ENCODE measurements at places on chromosomes 3 and 15.

DNA sequence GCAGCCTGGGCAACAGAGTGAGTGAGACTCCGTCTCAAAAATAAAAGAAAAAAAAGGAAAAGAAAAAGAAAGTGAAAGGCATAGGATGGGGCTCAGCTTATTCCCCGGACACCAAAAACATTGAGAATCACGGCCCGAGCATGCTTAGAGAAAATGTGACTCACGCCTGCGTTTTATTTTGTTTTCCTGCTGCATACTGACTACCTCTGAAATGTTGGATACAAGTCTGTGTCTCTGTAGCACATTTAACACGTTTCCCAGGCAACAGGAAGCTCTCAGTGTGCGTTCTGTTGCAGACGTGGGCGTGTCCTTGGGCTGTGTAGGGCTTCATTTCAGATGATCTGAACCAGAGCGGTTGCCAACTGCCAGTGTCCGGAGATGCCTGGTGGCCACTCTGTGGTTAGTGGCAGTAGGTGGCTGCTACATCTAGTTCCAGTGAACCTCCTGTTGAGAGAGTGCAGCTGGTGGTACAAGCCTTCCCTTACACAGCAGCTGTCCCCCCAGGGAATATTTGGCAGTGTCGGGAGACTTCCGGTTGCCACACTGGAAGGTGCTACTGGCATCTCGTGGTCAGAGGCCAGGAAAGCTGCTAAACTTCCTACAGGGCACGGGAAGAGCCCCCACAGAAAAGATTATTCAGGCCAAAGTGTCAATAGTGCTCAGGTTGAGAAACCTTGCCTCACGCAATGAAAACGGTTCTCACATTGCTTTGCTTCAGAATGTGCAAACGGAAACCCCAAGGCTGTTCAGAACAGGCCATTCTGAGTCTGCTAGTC, 3.0 kb downstream of the SLC51A start:
- peak; percentile 38 for DNase-seq

DNA sequence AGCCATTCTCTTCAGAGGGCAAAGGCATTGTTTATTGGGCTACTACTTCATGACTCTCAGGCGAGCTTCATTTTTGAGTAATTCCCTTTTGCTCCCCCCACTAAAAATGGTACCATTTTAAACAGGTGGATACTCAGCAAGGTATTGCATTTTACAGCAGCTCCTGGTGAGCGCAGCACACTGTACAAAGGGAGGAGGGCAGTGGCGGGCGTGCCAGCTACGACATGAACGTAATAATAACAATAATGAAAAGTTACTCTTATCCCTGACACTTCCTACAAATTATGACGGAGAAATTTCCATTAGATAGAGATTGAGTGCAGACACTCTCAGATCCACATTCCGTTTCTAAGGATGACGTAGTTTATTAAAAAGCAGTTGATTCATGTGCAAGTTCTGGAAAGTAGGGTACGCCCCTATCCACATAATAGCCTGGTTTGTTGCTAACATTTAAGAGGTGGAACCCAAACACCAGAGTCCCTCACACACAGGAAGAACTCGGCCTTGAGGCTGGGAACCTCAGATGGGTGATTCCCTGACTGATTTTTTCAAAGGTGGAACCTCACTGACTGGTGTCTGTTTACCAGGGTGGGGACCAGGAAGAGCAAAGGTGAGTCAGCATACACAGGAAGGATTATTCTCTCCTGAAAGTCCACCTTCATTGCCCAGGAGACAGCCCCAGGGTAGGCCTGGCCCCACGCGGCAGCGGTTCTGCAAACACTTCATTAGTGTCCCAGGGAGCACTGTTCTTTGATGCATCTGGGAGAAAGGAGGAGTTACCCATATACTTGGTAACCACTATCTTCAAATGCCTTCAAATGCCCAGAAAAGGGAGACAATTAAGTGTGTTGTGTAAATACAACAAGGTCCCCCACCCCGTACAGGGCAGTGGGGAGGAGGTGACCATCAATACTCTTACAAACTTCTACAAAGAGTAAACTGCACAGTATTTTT, 69.9 kb downstream of the LDHAL6B start:
- DNase-seq, result no peak

DNA sequence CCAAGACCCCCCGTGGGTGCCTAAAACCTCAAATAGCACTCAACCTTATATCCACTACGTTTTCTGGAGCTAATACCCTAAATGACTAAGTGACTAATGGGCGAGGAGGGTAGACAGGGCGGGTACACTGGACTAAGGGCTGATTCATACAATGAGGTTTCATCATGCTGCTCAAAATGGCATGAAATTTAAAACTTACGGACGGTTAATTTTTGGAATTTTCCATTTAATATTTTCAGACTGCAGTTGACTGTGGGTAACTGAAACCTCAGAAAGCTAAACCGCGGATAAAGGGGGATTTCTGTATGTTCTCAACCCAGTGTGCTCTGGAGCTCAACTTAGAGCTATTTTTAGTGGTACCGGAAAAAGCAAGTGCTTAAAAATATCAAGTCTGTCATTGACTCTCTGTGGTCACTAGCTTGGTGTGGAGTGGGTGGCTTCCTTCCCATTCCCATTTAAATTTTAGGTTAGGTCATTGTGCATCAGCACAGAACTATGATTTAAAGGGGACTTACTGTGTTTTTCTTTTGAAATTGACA, 72.9 kb downstream of the LRRC28 start:
- no peak for DNase-seq

DNA sequence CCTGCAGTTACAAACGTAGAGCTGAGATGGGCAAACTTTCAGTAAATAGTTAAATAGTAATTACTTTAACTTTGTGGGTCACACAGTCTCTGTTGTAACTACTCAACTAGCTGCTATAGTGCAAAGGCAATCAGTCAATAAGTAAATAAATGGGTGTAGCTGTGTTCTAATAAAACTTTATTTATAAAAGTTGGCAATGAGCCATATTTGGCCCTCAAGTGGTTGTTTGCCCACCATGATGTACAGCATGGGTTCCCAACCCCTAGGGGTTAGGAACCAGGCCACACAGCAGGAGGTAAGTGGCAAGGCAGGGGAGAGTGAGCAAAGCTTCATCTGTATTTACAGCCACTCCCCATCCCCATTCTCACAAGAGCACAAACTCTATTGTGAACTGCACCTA, 44.9 kb upstream of the CHRM5 start:
- DNase-seq, result no peak

DNA sequence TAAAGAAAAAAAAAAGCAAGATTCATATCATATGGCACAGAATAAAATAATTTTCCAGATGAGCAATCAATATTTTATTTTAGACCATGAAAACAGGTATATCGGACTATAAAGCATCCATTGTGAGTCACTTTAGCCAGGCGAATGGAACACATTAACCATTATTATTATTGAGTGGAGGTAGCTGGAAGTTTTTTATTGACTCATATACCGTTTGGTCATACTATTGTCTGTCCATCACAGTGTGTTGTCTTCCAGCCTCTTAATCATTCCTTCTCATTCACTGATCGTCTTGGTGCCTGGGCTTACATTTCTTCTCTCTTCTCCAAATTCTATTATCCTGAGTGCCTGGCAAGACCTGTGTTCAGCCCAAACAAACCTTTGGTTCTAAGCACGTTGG, 634.8 kb downstream of the MECOM start:
- no peak for DNase-seq

DNA sequence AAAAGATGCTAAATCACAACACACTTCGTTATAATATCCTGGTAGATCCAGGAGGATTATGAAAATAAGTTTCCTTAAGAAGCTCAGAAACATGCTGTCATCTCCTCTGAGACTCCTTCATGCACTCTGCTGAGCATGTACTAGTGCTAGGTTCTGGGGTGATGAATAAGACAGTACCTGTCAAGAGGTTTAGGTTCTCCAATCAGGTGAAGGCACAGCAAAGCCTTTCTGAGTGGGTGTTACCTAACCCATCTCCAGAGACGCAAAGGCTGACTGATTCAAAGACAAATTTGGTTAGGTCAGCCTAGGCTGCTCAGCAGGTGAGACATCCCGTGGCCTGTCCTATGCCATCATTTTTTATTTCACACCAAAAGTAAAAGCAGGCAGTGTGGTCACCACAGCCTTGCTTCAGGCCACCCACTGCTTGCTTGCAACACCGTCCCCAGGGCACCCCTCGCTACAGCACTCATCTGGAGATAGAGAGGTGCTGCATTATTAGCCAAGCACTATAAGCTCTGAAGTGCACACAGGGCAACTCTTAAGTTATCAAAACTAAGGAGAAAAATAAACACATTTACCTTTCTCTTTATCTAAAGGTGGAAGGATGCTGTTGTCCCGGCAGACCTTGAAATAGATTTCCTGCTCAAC, 117.2 kb downstream of the TJP1 start:
- no peak for DNase-seq

- DNase-seq, result no peak
Observed at GRCh38 chr3:109784852-109785631, 447.7 kb upstream of the DPPA4 start.

- no peak for DNase-seq
Observed at GRCh38 chr15:66108483-66109265, 144.9 kb downstream of the MEGF11 start.

DNA sequence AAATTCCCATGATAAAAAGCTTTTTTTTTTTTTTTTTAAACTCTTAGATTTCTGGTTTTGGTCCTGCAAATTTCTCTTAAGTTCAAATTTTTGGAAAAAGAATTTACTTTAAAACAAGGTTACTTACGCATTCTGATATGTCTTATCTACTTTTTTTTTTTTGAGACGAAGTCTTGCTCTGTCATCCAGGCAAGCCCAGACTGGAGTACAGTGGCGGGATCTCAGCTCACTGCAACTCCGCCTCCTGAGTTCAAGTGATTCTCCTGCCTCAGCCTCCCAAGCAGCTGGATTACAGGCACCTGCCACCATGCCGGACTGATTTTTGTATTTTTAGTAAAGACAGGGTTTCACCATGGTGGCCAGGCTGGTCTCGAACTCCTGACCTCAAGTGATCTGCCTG, 83.2 kb downstream of the RASA2 start:
- DNase-seq, result no peak

DNA sequence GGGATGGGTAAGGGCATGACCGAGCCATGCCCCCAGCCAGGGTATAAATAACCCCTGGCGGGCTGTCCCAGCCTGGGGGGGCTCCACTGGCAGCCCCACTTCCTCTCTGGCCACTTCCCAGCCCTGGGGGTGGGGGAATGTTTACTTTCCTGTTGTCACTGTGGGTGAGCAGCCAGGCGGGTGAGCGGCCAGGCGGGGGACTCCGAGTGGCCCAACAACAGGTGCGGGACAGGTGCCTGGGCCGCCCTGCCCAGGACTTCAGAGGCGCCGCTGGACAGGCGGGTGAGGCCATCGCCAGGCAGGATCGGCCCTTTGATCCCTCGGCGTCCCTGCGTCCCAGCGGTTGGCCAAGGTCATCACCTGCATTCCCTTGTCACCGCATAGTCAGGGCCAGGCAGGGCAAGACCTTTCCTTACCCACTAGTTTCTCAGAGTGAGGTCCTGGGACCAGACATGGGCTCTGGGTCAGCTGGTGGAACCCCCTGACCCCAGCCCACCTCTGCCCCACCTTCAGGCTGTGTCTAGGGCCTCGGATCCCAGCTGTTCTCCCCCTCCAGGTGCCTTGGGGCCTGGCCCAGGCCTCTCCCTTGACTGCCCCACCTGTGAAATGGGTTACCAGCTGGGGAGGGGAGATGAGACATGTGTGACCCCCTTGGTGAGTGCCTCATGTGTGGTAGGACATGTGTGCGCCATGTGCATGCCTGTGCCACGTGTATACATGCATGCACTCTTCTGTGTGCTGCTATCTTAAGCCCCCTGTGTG, 16.6 kb downstream of the SEMA3F start:
- no peak for DNase-seq

GRCh38 chr3:138355071-138355470, 6.7 kb downstream of the MRAS start:
- no peak for DNase-seq

- no peak for DNase-seq
Observed at GRCh38 chr3:24494618-24495325, at the start of gene THRB. THRB (minus strand) TSS chr3:24494850.

DNA sequence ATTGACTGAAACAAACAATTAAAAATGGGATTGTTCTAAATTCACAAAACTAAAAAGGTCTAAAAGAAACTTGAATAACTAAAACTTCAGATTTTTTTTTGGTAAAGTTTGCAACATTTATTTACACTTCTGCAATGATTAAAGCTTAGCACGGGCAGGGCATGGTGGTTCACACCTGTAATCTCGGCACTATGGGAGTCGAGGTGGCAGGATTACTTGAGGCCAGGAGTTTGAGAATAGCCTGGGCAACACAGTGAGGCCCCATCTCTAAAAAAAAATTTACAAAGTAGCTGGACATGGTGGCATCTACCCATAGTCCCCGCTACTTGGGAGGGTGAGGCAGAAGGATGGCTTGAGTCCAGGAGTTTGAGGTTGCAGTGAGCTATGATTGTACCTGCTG, 31.6 kb downstream of the TLNRD1 start:
- DNase-seq, result no peak

- no peak for DNase-seq
Observed at GRCh38 chr3:144822671-144823070, 851.0 kb downstream of the DIPK2A start.

- DNase-seq, result no peak
Observed at GRCh38 chr3:176376531-176376930, 820.8 kb downstream of the TBL1XR1 start.

GRCh38 chr3:13872451-13872850, 7.4 kb downstream of the WNT7A start:
- no peak for DNase-seq

- peak; percentile 11 for DNase-seq
Observed at GRCh38 chr3:31462050-31462569, 70.6 kb upstream of the STT3B start.

DNA sequence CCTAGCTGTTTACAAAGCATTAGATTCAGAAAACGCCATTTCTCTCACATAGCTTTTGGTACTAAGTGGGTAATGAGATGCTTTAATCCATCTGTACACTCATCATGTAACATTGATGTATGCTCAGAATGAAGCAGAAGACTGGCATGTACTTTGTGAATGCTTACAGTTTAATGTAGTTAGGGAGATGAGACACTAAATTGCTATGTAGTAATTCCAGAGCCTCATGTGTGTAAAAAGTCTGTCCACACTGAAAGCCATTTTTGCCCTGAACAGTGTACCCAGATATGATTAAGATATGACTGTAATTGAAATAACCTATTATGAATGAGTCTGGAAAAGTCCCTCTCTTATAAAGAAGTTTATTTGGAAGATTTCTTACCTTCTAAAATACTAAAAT, 66.5 kb downstream of the ARMC8 start:
- no peak for DNase-seq

DNA sequence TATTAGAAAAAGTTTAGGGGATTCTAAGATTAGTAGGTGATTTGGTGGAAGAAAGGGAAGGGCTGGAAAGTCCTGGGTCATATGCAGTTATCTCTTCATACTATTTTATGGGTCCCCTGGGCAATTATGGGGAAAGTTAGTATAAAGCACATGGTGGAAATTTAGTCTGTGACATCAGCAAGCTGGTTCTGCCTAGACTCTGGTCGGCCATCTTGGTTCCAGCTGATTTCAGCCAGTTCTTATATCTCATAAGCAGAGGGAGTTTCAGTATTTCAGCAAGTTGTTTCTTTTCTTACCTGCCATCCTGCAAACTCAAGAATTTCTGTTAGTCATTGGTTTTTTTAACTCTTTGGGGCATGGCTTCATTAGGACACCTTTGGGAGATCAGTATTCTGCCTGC, 1.0 kb upstream of the LYZL4 start:
- DNase-seq, result no peak
